Stimulated activated CD8-positive, alpha-beta memory T cell treated with anti-CD3 and anti-CD28 coated beads, Interleukin-4, amount 100 ng/mL, for 24 hours (primary cell): ENCODE measurements at places on chromosomes 2 and 18.

GRCh38 chr2:235876099-235876679, 292.0 kb downstream of the GBX2 start:
- no peak for DNase-seq

GRCh38 chr18:49250816-49251388, 209.5 kb downstream of the DYM start:
- DNase-seq: no peak

GRCh38 chr2:136871424-136871823, 106.1 kb downstream of the THSD7B start:
- DNase-seq: no peak

GRCh38 chr18:69586537-69586936, 185.8 kb downstream of the DOK6 start:
- DNase-seq: no peak

- no peak for DNase-seq
Measured at GRCh38 chr18:78458356-78458755, 521.3 kb upstream of the SALL3 start.

GRCh38 chr2:46924608-46925007, 9.0 kb upstream of the MCFD2 start:
- no peak for DNase-seq

DNA sequence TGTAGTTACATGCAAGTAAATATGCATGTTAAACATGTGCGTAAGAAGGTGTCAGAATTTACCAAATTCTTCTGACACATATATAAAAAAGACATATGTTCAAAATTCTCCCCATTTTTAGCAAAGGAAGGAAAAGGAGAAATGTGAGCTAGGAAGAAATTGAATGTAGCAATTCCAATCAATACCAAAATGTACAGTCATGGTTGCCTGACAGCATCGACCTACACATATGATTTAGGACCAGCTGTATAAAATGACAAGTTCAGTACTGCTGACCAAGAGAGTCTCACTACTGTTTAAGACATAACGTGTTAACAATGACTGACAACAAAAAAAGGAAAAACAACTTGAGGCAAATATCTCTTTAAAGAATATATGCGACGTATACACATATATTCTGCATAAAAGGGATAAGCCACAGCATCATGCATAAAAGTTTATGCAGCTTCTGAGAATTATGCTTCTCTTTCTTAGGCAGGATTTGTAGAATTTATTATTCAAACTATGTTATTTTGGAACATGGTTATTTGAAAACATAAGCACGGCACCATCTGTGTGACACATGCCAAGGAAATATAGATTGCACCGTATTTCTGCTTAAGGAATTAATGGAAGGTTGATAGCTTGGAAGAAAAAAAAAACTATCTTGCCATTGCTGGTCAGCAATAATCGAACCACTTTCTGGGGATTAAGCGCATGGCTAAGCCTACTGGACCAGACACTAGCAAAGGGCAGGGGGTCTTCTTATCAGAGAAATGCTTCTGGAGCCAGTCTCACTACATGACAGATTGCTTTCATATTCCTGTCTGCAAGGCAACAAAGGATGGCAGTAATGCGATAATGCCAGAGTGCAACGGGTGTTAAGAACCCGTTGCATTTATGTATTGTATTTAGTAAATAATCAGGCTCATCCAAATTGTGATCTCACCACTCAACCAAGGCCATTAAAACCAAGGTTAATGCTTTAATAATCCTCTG, 154.0 kb downstream of the WDPCP start:
- DNase-seq: no peak

DNA sequence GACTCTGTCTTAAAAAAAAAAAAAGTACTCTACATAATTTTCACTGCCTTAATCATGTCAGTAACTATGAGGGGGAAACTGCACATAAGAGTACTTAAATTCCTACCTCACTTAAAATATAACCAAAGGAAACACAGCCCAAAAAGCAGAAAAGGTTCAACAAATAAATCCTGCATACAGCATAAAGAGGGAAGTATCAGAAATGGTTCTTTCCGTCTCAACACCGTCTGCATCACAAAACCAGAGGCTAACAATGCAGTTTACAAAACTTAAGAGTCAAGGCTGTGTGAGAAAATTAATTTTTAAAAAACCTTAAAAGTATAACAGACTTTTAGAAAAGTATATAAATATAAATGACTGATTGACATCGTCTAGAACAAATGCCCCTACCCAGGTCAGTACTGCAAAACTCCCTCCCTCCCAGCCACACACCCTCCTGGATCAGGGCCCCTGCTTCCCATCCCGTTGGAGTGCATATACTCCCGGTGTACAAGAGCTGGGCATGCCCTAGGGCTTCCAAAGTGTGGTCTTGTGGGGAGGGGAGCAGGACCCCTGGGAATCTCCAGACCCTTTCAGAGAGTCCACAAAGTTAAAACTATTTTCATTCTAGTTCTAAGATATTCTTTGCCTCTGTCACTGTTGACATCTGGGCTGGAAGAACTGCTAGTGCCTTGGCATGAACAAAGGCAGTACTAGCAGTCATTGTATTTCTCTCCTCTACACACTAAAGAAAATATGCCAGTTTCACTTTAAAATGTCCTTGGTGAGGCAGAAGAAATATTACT, 67.0 kb upstream of the SERTAD2 start:
- DNase-seq: no peak

DNA sequence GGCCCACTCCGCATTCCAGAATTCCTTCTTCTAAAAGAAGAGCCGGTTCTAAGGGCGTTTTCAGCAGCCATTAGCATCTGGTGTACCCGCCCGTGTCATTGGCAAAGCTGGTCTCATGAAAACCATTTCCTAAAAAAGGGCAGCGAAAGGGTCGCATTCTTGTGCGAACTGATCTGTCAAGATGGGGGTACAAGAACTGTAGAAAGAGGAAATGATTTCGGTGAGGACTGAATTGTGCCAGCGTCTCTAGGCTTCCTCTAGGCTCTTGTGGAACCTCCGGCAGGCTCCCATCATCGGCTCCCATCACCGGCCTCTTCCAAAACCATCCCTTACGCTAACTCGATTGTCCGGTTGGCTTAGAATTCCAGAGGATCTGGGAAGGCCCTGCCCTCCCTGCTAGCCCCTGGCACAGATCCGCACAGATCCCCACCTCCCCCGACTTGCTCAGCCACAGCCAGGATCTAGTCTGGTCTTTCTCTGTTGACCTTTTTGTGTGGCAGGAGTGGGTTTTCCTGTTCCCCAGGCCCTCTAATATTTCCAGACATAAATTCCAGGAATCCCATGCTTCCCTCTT, 1.3 kb downstream of the RAB31 start:
- DNase-seq: no peak
